ENCODE measurements at places on chromosomes 12 and 14. TPM values are rescaled to one million over a fixed set of nuclear protein-coding genes. Genes with fewer than 3 reads are reported as not detected.

Gene EPYC
- not detected for total RNA-seq

Gene GYS2
- total RNA-seq = 0.68 TPM

Gene TMEM30B
- total RNA-seq = 14.7 TPM

Gene KRT77
- total RNA-seq = not detected

Gene CLEC2A
- total RNA-seq = not detected

Gene KITLG
- total RNA-seq = 12.7 TPM

Gene KSR2
- 0.28 TPM for total RNA-seq

Gene RAD52
- total RNA-seq = 4.7 TPM

Gene AGAP2
- total RNA-seq = 0.64 TPM

Gene CCDC38
- not detected for total RNA-seq

Gene KRT85
- not detected for total RNA-seq

Gene MIP
- total RNA-seq = not detected

Gene M6PR
- 82.1 TPM for total RNA-seq

Gene CLEC14A
- total RNA-seq = 4.1 TPM

Gene PHETA1
- 9.2 TPM for total RNA-seq

Gene PLA2G1B
- not detected for total RNA-seq

Gene MYF6
- not detected for total RNA-seq

Gene NGB
- total RNA-seq = not detected

Gene TAS2R7
- not detected for total RNA-seq

Gene SPX
- total RNA-seq = 0.08 TPM

Gene GLIPR1L1
- total RNA-seq = not detected

Gene FIGNL2
- 0.16 TPM for total RNA-seq

Gene STYK1
- 5.7 TPM for total RNA-seq

Gene GOLT1B
- total RNA-seq = 15.1 TPM

Gene TDRD9
- total RNA-seq = 0.16 TPM

Gene HOXC4
- total RNA-seq = 5.1 TPM

Gene FAM186B
- 0.36 TPM for total RNA-seq

Gene CLEC4D
- total RNA-seq = 0.24 TPM

Gene SSTR1
- total RNA-seq = 0.08 TPM

Gene SUPT16H
- 40.3 TPM for total RNA-seq

All from esophagus mucosa (tissue), 1 donor.